Glutamatergic neuron (in vitro differentiated cells): ENCODE measurements at places on chromosomes 3 and 15. TPM values are rescaled to one million over a fixed set of nuclear protein-coding genes. Genes with fewer than 3 reads are reported as not detected.

DNA sequence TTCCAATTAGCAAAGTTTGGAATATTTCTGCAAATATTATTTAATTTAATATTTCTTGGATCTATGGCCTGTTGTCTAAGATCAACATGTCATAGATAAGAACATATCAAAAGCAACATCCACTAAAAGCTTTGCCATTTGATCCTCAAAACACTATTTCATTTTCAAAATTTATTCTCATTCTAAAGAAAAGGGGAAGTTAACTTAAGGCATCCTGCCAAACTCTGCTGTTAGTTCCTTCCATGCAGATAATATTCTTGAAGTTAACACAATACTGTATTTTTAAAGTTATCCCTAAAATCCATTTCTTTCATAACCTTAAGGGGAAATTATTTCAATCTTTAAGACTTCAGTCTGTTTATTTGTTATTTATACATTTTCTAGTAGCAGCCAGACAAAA is 28.2 kb upstream of the GBE1 start:
- no peak overlapping the region for H3K4me3 ChIP-seq
- H3K27ac ChIP-seq, result no peak overlapping the region
- H3K36me3 ChIP-seq, result no peaks in the 10 kb centered on the region

DNA sequence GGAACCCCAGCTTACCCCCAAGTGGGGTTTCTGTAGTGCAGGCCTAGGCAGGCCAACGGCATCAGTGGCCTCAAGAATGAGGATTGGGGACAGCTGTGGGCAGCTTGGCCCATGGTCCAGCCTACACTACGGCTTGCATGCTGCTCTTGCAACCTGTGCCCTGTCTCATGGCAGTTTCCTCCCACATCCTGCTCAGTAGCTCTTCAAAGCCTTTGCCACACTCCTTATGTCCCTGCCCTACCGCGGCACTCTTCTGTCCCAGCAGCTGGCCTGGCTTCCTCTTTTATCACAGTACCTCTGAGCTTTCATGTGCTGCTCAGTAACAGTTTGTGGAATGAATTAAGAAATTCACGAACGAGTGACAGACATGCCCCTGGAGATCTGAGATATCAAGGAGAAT is 431.0 kb downstream of the EPHB1 start:
- H3K27me3 ChIP-seq, result no peaks in the 10 kb centered on the region
- H3K4me3 ChIP-seq, result no peak overlapping the region
- no peaks in the 10 kb centered on the region for H3K36me3 ChIP-seq
- H3K27ac ChIP-seq, result no peak overlapping the region
- DNase-seq, result no peak
- no peaks in the 10 kb centered on the region for H3K4me1 ChIP-seq

GRCh38 chr3:128603811-128604775 is 46.5 kb downstream of the RPN1 start:
- H3K36me3 ChIP-seq, result no peaks in the 10 kb centered on the region
- no peak for DNase-seq
- H3K4me3 ChIP-seq, result no peak overlapping the region
- no peak overlapping the region for H3K27ac ChIP-seq

Gene IFT57
- total RNA-seq, result 21.4 TPM

- DNase-seq, result no peak
- no peak overlapping the region for H3K27ac ChIP-seq
- no peak overlapping the region for H3K4me3 ChIP-seq
- H3K36me3 ChIP-seq, result no peaks in the 10 kb centered on the region
Measured at GRCh38 chr15:91491101-91491950, 362.2 kb upstream of the SLCO3A1 start.

Gene ALDH1L1
- not detected for total RNA-seq

GRCh38 chr3:152260026-152260425 is 8.7 kb upstream of the MBNL1 start:
- DNase-seq, result no peak
- no peak overlapping the region for H3K4me3 ChIP-seq
- H3K27me3 ChIP-seq, result peaks cover 2% of the 10 kb centered on the region
- no peaks in the 10 kb centered on the region for H3K4me1 ChIP-seq

Gene ZBTB20
- total RNA-seq, result 27.5 TPM
